ENCODE measurements at places on chromosomes 3 and 15.

DNA sequence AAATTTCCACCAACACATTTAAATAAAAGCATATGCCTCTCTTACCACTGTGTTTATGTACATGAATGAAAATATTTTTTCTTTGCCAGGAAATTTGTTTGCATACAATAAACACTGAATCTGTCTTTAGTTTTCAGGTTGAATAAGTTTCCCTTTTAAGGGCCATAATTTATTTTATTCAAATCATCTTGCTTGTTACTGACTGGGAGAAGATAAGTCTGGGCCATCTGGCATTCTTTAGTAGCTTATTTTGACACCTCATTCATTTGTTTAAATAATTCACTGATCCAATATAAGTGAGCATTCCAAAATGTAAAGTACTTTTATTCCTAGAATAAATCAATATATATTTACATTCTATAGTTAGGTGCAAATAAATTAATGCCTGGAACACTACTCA is 1001.3 kb downstream of the PLOD2 start:
- no peak for DNase-seq

DNA sequence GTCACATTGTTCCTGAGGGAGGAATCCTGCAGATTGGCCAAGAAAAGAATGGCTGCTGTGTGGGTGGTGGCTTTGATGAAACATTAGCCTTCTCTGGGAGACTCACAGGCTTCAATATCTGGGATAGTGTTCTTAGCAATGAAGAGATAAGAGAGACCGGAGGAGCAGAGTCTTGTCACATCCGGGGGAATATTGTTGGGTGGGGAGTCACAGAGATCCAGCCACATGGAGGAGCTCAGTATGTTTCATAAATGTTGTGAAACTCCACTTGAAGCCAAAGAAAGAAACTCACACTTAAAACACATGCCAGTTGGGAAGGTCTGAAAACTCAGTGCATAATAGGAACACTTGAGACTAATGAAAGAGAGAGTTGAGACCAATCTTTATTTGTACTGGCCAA is 6.1 kb downstream of the PTX3 start:
- DNase-seq = no peak

DNA sequence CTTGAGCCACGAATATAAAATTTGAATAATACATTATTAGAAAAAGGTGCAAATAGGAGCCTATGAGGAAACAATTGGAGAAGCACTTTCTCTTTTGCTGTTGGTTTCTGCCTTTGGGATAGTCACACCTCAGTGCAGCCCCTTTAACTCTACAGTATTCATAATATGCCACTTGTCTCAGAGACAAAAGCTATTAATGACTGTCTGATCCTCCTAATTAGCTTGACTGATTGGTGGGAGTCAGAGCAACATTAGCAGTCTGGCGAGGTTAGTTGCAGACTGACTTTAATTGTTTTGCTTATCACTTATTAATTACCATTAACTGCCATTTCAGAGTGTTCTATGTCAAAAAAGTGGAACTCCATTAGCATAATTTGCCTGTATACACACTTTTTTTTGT is 225.0 kb upstream of the ARHGEF26 start:
- DNase-seq = no peak

- DNase-seq = no peak
These were observed 38.7 kb upstream of the FAH start for GRCh38 chr15:80114114-80114513.

DNA sequence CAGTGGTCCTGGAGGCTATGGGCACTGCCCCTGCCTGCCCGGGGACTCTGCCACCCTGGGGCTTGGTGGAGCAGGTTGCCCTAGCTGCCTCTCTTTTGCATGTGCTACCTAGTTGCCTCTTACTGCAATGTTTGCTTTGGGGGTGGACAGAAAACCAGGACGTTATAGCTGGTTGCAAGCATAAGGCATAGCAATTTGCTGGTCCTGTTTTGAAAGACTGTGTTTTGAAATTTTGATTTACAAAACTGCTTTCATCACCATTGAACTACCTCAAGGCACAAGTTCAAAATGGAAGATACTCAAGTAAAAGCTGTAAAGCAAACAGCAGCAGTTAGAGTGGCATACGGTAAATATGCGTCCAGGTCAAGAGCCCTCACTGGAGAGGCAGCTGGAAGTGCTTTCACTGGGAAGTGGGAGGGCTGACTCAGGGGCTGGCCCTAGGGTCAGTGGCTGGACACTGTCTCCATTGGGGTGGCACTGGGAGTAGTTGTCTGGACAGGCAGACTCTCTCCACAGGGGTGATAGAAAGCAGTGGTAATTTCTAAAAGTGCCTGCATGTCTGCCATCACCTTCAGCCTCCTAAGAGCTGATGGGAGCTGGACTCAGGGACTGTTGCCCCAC is 138.1 kb downstream of the CHDH start:
- DNase-seq = no peak

- DNase-seq = no peak
These were observed 150.9 kb downstream of the LRRC28 start for GRCh38 chr15:99402014-99402729.

DNA sequence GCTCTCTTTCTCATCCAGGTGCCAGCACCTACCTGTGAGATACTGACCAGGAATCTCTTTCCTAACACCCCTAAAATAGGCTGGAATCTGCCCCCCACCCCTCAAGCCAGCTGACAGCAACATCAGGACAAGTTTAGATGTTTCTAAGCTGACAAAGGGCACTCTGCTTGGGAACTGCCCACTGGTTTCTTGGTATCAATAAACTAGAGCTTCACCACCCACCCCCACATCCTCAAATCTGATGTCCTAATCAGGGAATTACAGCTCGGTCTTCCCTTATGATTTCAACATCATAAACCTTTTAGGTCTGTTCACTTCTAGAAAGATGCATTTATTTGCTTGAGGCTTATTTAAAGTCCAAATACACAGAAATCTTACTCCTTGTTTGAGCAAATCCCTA is 34.7 kb downstream of the CEP19 start:
- DNase-seq = no peak

- DNase-seq = no peak
These were observed 22.8 kb upstream of the ALDH1A3 start for GRCh38 chr15:100856867-100857266.

GRCh38 chr15:55861115-55861514 is 118.2 kb upstream of the PRTG start:
- no peak for DNase-seq

- DNase-seq = no peak
These were observed 426.7 kb upstream of the FRG2C start for GRCh38 chr3:75237477-75237876.

GRCh38 chr3:187805774-187806173 is 60.5 kb upstream of the BCL6 start:
- no peak for DNase-seq

DNA sequence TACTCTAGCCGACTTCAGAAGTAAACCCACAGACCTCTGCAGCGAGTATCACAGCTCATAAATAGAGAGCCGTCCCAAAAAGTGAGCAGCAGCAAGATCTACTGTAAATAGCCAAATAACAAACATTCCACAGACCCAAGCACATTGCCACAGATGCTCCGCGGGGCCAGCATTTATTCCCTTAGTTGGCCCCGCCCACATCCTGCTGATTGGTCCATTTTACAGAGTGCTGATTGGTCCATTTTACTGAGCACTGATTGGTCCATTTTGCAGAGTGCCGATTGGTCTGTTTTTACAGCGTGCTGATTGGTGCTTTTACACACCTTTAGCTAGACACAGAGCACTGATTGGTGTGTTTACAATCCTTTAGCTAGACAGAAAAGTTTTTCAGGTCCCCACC is 17.3 kb upstream of the GABRB3 start:
- no peak for DNase-seq

GRCh38 chr3:105470851-105471250 is 104.1 kb downstream of the ALCAM start:
- DNase-seq = no peak

GRCh38 chr3:14616606-14617507 is 34.7 kb upstream of the CCDC174 start:
- no peak for DNase-seq

- no peak for DNase-seq
These were observed 43.7 kb downstream of the PARP15 start for GRCh38 chr3:122621112-122621511.

DNA sequence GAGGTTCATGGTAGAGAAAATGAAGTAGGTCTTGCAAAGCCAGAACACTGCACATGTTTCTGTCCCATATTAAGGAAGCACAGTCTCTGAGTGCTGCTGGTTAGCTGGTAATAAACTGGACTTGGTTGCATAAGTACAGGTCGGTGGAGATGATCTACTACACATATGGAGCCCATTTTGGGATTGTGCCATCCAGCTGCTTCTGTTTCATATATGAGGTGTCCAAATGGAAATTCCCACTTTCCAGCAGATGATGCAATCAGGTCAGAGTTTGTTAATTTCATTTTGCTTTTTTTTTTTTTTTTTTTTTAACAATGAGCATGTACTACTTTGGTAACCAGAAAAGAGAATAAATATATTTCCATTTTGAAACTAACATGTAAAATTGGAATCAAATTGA is 122.6 kb downstream of the SATB1 start:
- DNase-seq = peak; percentile 39

GRCh38 chr3:107013641-107014040 is 363.6 kb upstream of the CCDC54 start:
- no peak for DNase-seq

GRCh38 chr15:60708684-60709083 is 229.7 kb upstream of the ICE2 start:
- DNase-seq = no peak
